Aorta (tissue), 5 donors: ENCODE measurements at places on chromosomes 7 and 10. TPM values are rescaled to one million over a fixed set of nuclear protein-coding genes. Genes with fewer than 3 reads are reported as not detected.

TMEM273 gene
- 7.8 TPM for polyA plus RNA-seq

SMO gene
- polyA plus RNA-seq = 13.0 TPM

EPDR1 gene
- polyA plus RNA-seq = 31.3 TPM

DNA sequence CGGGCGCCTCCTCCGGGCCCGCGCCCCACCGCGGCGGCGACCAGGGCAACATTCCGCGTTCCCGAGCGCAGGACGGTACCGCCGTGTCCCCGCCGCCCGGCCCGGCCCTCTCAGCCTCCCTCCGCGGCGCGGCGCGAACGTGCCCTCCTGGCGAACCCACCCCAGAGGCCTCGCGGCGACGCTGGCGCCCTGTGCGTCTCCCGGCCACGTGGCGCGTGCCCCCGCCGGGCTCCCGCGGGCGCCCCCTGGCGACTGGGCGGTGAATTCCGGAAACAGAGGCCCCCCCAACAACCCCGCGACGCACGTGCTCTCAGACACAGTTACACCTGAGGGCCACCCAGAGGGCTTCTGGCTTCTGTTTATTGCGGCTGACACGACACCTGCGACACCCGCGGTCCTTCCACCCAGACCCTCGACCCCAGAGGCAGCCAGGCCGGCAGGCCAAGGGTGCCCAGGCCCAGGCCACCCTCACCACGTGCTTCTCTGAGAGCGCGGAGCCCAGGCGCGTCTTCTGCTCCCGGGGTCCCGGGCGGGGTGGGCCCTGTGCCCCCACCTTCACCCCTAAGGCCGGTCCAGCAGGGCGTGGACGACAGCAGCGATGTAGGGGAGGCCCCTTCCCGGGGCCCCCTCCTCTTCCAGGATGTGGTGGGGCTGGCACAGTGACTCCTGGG, at the start of gene SAP25:
Gene SAP25, minus strand, starts transcription at position 210 of the 671 bp plus-strand sequence. Its CDS starts 158 bp downstream, at position 52.
- no peak for DNase-seq

OPN1SW gene
- not detected for polyA plus RNA-seq

DNA sequence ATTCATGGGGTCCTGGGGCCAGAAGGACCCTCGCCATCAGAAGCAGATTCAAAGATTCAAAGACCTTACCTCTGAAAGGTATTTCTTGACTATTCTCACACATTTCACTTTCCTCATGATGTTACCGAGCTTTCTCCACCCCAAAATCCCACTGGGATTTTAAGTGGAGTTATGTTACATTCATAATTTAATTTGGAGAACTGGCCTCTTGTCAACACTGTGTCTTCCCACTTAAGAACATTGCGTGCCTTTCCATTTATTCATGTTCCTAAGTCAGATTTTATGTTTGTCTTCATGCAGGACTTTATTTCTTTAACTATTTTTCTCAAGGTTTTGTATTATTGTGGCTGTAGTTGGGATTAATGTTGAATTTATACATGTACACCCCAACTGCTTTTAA, 123.5 kb upstream of the BMPER start:
- no peak for DNase-seq
